ENCODE measurements at places on chromosomes 2 and 18.

GRCh38 chr18:65567372-65567771 lies 183.4 kb upstream of the CDH7 start:
- peak; percentile 22 for DNase-seq

DNA sequence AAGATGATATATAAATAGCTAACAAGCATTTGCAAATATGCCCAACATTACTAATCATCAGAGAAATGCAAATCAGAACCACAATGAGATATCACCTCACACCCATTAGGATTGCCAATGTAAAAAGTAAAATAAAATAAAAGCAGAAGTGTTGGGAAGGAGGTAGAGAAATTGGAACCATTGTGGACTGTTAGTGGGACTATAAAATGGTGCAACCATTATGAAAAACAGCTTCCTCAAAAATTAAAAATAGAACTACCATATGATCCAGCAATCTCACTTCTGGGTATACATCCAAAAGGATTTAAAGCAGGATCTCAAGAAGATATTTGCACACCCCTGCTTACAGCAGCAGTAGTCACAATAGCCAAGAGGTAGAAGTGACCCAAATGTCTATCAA lies 99.8 kb upstream of the DAPL1 start:
- DNase-seq = no peak

DNA sequence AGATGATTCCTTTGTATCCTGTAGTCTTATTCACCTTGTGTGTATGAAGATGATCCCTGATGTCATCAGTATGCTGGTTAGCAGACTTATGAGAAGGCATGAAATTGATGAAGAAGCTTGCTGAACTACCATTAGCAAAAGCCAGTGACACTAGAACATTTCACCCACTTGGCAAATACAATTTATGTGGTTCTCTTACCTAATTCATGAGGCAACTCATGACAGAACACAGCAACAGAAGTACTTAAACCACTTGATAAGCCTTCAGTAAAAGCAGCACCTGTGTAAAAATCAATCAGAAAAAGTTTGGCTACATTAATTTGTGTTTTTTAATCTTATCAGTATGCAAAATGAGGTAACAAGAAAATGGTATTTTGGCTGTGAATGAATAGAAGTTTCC lies 16.8 kb downstream of the SLC39A6 start:
- no peak for DNase-seq

DNA sequence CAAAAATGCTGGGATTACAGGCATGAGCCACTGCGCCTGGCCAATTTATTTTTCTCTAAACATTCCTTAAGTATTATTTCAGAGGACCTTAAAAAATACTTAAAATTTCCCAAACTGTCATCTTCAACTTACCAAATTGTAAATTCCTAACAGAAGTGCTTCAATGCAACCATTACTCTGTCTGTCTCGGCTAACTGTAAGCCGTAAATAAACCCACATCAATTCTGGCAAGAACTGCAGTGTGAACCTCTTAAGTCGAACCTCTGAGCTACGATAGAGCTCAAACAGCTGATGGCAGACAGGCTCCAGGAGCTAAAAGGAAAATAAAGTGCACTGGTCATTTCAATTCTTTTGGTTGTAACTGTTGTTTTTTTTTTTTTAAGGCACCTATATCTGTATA lies 53.4 kb upstream of the ORC2 start:
- no peak for DNase-seq

DNA sequence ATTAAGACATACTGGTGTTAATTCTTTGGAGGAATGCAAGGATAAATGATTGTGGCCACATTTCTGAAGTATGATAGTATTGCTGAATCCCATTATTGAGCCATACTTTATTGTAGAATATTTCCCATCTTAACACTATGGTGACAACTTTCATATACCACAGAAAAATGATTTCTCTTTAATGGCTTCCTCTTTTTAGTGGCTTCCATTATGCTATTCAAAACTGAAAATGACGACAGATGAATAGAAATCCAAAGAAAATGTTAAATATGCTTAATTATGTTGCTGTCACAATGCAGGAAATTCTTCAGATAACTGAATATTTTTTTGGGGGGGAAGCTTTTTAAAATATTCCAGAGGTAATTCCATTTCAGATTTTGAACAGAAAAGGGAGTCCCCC lies 88.9 kb upstream of the TMEM200C start:
- DNase-seq = no peak

DNA sequence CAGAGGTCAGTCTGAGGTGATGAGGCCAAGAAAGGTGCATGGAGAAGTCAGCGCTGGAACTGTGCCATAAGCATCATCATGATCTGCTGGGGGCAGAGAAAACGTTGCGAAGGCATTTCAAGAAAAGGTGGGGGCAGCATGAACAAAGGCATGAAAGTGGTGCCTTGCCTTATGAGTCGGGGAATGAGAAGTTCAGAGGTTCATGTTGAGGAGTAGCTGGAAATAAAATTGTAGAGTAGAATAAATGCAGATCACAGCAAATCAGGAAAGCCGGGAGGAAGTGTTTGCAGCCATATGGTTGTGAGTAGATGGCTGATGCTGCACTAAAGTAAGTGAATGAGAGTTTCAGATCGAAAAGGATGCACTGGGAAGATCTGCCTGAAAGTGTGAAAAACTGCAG lies 72.1 kb upstream of the ARL5A start:
- DNase-seq = no peak

- no peak for DNase-seq
Observed at GRCh38 chr2:34498561-34498960, 899.5 kb upstream of the FAM98A start.

GRCh38 chr2:167380555-167380954 lies 492.3 kb downstream of the XIRP2 start:
- no peak for DNase-seq

DNA sequence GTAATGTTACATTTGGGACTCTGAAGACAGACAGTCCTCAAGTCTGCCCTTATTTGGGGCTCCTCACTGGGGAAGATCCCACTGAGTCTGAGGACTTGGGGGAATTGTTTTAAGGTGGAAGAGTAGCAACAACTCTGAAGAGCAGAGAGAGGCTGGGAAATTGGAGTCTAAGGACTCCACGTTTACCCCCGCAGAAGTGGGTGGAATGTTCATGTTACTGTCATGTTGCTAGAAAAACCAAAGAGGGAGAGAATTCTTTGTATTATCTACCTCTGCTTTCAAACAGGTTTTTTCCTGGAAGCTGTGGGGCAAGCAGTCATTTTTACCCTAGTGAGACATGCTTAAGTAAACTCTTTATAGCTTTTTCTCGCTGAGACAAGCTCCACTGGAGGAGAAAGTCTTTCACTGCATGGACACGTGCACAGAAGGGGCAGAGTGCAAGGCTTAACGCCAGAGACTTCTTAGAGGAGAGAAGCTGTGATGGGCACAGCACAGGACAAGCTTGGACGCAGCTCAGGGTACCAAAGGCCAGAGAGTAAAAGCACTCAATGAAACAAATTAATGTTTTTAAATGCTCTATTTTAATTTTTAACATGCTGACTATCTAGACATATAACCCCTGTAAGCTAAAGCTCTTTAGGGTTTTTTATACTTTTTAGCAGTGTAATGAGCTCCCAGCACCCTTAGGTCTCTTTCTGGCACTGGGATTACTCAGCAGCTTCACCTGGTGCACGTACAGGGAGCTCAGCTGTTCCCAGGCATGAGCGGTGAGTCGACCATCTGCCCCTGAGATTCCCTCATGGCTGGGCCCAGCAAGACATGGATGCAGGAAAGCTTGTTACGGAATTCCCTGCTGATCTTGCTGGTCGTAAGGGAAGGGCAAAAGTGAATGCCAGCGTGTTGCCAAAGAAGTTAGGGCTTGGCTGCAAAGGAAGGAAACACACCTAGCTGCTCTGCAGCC lies 54.5 kb upstream of the BIN1 start:
- peak; percentile 48 for DNase-seq

DNA sequence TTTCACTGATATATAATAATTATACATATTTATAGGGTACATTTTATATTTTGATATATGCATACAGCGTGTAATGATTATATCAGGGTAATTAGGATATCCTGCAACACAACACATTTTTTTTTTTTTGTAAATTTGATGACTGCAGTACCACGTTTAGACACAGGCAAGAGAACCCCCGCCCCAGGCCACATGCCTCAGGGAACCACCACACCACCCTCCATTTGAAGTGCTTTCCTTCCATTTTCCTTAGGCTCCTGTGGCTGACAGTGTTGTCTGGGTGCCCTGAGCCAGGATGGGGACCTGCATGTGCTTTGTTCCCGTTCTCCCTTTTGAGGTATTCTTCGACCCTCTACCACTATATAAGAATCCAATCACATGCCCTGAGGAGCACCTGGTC lies 161.6 kb upstream of the CTAGE1 start:
- no peak for DNase-seq

DNA sequence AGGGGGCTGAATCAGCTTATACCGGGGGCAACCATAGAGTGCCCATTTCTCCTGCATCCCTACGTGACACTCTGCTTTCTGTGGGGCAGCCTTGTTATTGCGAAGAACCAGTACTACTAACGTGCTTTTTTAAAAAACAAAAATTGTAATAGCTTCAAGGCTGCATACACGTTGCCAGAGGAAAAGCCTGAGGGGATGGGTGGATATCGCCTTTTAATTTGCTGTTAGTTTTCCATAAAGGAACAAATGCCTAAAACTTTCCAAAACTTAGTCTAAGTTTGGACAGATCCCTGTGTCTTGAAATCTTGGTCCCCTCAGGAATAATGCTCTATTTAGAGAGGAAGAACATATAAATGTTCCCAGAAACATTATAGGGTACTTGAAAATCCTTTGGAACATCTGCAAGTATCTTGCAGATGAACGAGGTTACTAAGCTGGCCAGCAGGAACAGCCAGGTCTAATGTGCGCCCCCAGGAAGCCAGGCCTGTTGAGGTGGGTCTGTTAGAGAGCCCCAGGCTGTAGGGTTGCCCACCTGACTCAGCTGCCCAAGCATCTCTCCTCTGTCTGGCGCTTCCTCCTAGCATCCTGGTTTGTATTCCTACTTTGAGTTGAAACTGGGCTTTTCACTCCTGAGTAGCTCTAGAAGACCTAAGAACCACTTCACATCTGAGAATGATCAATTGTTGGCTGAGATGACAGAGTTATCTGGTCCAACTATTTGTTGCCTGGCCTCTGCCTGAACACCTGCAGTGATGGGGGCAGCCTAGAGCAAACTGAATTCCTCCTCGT lies 96.9 kb downstream of the TGOLN2 start:
- no peak for DNase-seq
